T-cell (primary cell): ENCODE measurements at places on chromosomes 11 and 22.

DNA sequence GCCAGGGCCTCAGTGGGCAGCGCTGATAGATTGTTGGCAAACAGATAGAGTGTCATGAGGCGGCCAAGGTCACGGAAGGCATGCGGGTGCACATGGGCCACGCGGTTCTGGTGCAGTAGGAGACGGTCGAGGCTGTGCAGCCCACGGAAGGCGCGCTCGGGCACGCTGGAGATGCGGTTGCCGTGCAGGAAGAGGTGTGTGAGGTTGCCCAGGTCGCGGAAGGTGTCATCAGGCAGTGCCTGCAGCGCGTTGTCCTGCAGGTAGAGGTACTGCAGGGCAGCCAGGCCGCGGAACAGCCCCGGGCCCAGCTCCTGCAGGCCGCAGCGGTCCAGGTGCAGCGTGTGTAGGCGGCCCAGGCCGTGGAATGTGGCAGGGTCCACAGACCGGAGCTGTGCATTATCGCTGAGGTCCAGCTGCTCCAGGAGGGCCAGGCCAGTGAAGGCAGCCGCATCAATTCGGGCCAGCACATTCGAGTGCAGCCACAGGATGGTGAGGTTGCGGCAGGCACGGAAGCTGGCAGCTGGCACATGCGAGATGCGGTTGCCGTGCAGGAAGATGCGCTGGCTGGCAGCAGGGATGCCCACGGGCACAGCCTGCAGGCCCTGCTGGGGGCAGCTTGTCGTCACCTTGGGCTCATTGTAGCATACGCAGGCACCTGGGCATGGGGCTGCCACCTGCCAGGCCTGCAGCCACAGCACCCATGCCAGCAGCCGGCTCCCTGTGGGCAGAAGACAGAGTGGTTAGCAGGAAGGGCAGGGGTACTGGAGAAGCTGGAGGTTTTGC, 25.5 kb downstream of the RTN4R start:
- DNase-seq: peak; percentile 42

- DNase-seq: no peak
Observed at GRCh38 chr22:20748731-20749428, 25.0 kb upstream of the SERPIND1 start.

GRCh38 chr22:30979932-30980331, 10.9 kb downstream of the TUG1 start:
- no peak for DNase-seq

GRCh38 chr11:112290493-112290850, 29.8 kb upstream of the PLET1 start:
- no peak for DNase-seq

- no peak for DNase-seq
Observed at GRCh38 chr11:18171377-18172000, 1.1 kb upstream of the MRGPRX4 start.

DNA sequence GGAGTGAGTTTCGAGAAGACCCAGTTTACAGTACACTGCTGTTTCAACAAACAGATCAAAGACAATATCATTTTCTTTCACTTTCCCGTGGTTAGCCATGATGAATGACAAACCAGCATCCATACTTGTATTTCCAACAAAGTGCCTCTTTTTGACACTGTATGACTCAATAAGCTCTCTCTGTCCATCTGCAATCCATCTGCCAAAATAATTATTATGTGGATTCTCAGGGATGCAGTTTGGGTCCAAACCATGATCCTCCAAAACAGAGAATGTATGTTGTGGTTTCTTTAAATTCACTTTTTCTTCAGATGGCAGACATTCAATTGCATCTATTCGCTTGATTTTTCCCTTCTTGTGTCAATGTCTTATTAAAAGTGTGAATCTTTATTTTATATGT, 37.8 kb upstream of the RASD2 start:
- DNase-seq: no peak

DNA sequence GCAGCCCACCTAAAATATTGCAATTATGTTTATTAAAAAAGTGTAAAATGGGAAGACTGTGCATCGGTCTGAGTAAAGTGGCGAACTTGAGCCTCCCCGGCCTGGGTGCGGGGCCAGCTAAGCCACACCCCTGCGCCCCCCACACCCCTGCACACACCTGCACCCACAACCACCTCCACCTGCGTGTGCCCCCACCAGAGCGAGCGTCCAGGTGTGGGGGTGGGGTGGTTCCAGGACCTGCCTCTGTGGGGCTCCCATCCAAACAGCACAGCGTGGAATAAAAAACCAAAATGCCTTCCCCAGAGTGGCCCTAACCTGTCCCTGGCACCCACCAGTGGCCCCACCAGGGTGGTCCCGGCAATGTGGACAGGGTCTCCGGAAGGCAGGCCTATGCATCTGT, 30.1 kb upstream of the CARS1 start:
- DNase-seq: no peak

GRCh38 chr22:42769238-42769573, 48.5 kb upstream of the A4GALT start:
- DNase-seq: no peak

GRCh38 chr11:37605229-37605628, 1007.2 kb upstream of the RAG2 start:
- DNase-seq: no peak

DNA sequence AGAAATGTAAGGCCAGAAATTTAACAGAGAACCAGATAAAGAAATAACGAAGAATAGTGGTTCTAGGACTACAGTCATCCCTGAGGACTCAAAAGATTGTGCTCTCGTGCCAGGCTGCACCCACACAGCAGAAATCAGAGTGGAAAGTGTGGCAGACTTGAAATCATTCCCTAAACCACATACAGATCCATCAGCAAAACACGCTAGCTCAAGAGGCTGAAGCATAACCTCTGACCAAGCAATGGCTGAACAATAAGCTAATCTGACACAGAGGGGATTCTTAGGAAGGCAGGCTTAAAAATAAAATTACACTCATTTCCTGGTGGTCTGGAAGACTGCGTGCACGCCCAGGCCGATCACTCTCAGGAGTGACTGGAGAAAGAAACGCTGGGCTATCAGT, 19.0 kb downstream of the NCF4 start:
- no peak for DNase-seq

- no peak for DNase-seq
Observed at GRCh38 chr22:30261134-30261533, 5.5 kb downstream of the OSM start.

- no peak for DNase-seq
Observed at GRCh38 chr11:128926000-128926399, 16.7 kb downstream of the TP53AIP1 start.

GRCh38 chr11:11220786-11221185, 132.3 kb downstream of the CSNK2A3 start:
- DNase-seq: no peak

- no peak for DNase-seq
Observed at GRCh38 chr22:49893025-49893424, 25.2 kb downstream of the ALG12 start.

- DNase-seq: no peak
Observed at GRCh38 chr11:18749681-18750319, 23.8 kb upstream of the IGSF22 start.

GRCh38 chr11:59178402-59178801, 6.5 kb downstream of the DTX4 start:
- no peak for DNase-seq

DNA sequence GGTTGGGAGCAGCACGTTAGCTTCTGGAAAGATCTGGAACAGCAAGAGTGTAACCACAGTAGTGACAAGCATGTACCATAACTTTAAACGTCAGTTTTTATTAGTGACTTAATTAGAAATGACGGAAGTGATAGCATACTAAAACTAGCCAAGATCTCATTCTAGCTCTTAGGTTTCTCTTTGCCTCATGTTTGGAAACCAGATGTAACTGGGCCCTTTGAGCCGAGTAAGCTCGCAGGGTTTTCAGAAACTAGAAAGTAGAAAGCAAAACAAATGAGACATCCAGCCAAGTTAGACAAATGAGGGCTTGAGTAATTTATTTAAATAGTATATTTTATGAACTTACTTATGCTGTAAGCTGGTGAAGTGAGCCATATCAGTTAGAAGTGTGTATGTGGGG, 40.2 kb upstream of the SLC5A12 start:
- DNase-seq: no peak

GRCh38 chr22:38629108-38629507, 27.1 kb downstream of the FAM227A start:
- no peak for DNase-seq

GRCh38 chr11:74937696-74938475, 11.0 kb downstream of the XRRA1 start:
- no peak for DNase-seq

- DNase-seq: no peak
Observed at GRCh38 chr11:58866788-58867187, 22.3 kb upstream of the GLYATL2 start.

GRCh38 chr11:61817471-61818202, 834 bp upstream of the FADS1 start:
- DNase-seq: no peak

GRCh38 chr11:3660960-3661359, 10.2 kb downstream of the CHRNA10 start:
- DNase-seq: no peak

GRCh38 chr22:26770624-26771023, 113.2 kb downstream of the MIAT start:
- DNase-seq: no peak

- DNase-seq: no peak
Observed at GRCh38 chr11:2510626-2511402, 66.0 kb downstream of the KCNQ1 start.

DNA sequence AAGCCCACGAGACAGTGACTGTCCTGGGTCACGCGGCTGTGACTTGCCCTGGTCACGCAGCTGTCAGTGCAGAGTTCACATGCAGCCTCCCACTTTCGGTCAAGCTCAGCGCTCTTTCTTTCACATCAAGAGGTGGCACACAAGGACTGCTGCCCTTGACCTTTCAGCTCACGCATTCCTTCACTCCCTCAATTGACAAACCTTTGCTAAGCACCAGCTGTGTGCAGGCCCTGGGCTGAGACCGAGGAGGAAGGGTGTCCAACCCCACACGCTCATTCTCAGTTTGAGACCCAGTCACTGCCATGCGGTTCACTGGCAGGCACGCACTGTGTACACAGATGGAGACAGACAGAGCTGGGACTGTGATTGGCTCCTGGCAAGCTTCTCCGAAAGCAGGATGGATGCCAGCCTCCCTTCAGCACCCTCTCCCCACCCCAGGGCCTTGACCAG, 70.3 kb downstream of the SCUBE1 start:
- no peak for DNase-seq

DNA sequence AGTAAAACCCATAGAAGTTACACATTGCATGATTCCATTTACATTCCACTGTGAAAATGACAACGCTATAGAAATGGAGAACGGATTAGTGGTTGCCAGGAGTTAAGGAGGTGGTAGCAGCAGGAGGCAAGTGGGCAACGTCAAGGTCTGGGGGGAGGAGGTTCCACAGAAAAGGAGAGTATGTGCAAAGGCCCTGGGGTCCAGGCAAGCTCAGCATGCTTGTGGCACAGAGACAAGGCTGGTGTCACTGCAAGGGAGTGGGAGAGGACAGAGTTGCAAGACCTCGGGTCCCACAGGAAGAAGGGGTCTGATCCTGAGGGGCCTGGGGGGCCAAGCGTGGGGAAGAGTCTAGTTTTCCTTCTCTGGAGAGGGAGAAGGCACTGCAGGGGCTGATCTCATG, 240.8 kb downstream of the MN1 start:
- no peak for DNase-seq
